ENCODE measurements at places on chromosomes 12 and 14. TPM values are rescaled to one million over a fixed set of nuclear protein-coding genes. Genes with fewer than 3 reads are reported as not detected.

The CLEC14A gene
- not detected for total RNA-seq

The NRL gene
- total RNA-seq, result 1.7 TPM

The CDKN3 gene
- total RNA-seq, result 354 TPM

The LHX5 gene
- 0.23 TPM for total RNA-seq

The HHIPL1 gene
- total RNA-seq, result 0.84 TPM

The CPNE8 gene
- total RNA-seq, result 12.6 TPM

- DNase-seq, result no peak
Measured at GRCh38 chr14:64826845-64827244, 52.9 kb downstream of the SPTB start.

- DNase-seq, result no peak
Measured at GRCh38 chr14:105838591-105839424, 312.4 kb downstream of the TMEM121 start.

- no peak for DNase-seq
Measured at GRCh38 chr12:112116232-112117060, 7.9 kb upstream of the NAA25 start.

- no peak for DNase-seq
Measured at GRCh38 chr14:79587875-79588274, 623.4 kb downstream of the DIO2 start.

GRCh38 chr14:104228716-104229533 lies 90.5 kb downstream of the KIF26A start:
- DNase-seq, result no peak

DNA sequence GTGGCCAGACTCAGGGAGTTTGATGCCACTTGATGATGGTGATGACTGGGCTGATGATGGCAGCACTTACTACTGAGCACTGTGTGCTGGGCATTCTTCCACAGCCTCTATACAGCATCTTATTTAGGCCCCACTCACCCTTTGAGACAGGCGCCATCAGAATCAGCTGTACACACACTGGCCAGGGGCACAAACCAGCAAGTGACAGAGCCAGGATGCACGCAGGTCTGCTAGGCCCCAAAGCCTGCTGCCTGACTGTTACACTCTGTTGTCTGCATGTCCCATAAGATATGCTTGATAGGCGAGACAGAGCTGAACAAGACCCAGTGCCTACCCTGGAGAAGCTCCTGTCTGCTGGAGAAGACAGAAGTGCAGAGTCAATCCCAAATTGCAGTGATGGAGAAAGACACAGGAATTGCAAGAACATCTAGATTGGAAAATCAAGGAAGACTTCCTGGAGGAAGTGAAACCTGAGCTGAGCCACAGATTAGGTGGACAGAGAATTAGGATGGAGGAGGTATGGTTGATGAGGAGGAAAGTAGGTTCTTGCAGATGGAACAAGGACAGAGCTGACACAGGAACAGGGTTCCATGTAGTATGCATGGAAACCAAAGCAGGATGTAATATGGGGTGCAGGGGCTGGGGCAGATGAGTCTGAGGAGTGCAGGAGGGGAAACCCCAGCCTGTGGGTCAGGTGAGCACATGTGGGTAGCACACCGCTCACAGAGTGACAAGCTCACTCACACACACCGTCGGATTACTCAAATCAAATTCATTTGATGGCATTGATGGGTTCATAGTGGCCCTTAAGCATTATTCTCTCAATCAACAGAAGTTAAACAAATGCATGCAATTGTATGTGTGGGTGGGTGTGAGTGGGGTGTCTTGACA lies 117.3 kb downstream of the BEGAIN start:
- no peak for DNase-seq

- DNase-seq, result no peak
Measured at GRCh38 chr12:60393093-60393492, 797.3 kb downstream of the SLC16A7 start.

GRCh38 chr14:63448841-63449240 lies 94.3 kb downstream of the PPP2R5E start:
- no peak for DNase-seq

DNA sequence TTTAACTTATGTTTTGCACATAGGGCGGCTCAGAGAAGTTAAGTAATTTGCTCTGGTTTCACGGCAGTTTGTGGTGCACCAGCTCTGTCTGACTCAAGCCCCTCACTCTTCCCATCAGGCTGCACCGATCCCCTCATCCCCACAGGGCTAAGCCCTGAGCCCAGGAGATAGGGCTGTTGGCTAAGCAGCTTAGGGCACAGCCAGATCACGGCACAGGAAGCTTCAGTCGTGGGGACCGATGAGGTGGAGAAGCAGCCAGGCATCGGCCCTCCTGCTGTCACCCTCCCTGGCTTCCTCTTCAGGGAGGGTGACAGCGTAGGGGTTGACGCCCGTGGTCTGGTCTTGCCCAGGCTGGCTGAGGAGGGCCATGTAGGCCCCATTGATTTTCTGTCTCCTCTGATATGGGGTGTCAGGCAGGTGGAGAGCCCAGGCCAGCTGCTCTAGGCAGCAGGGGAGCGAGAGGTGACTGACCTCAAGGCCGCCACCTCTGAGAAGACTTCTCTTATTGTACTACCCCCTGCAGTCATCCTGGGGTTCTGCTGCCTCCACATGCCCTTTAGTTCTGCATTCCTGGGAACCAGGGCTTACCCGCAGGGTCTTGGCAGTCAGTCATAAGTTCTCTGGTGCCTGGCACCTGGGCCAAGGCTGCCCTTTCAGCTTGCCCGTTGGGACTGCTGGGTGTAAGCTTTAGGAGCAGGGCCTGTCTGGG lies 166.4 kb downstream of the TSPAN9 start:
- DNase-seq, result no peak

All from PC-3 (cell line).